Stimulated activated naive CD4-positive, alpha-beta T cell (primary cell): ENCODE measurements at places on chromosomes 3 and 15.

- DNase-seq = no peak
These were observed at the start of gene MYLK for GRCh38 chr3:123884203-123884831. MYLK (minus strand) TSS chr3:123884332; CDS start chr3:123793841, 90,491 bp downstream.

DNA sequence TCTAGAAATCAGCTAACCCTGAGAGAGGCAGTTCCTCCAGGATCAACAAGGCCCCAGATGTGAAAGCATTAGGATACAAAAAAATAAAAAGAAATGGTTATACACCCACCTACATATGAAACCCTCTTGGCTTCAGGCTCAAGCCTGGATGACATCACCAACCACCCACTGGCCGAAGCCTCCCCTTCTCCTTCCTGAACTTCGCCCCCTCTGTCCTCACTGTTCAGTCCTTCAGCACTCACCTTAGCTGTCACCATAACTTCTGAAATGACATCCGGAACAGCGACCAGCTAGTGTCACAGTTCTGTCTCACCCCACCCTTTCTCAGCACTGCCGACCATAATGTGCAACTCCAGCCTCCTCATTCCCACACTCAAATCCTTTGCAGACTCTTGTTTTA is 98.7 kb downstream of the PLCH1 start:
- DNase-seq = no peak

GRCh38 chr15:39820050-39820602 is 37.5 kb upstream of the FSIP1 start:
- DNase-seq = no peak

- DNase-seq = no peak
These were observed 32.0 kb downstream of the TM4SF4 start for GRCh38 chr3:149506540-149506939.

DNA sequence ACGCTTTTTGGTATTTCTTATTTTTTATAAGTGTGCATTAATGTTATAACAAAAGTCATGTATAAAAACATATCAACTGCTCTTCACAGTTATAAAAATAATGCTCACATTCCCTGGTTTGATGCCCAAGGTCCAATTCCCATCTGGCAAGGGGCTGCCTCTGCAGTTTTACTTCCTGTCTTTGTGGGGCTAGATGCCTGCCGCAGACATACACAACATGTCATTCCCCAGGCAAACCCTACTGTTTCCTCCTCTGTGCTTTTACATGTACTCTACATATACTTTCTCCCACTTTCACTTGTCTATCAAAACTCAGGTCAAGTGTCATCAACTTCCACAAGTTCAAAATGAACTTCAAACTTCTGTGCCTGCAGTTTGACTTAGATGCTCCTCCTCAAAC is 60.5 kb upstream of the ETV5 start:
- DNase-seq = no peak

DNA sequence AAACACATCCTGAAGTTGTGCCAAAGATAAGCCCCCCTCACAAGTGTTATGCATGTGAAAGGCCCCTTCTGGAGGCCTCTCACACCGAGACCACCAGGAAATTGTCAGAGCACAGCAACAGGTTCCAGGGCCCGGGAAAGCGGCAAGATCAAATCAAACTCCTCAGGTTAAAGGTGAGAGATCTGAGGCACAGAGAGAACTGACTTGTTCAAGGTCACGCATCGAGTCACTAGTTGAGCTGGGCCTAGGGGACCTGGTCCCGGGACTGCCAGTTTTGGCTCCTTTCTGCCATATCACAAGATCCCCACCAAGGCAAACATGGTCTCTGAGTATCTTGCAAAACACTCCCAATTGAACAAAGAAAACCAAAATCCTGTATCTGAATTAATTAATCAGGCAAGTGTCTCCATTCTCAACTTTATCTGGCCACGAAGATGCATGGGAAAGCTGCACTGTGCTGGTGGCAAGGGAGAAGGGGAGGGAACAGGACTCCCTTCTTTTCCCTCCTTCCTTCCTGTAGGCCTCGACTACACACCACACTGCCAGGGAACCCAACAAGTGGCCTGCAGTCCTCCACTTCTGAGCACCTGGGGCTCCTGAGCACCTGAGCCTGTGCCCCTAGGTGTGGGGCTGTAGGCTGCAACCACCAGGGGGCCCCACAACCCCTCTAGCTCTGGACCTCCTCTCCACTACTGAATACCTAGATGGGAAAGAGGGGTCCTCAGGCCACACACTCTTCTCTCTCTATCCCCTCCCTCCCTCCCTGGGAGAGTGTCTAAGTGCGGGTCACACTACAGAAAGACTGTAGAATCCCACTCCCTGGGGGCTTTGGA is 37.3 kb downstream of the ANP32A start:
- peak; percentile 17 for DNase-seq

DNA sequence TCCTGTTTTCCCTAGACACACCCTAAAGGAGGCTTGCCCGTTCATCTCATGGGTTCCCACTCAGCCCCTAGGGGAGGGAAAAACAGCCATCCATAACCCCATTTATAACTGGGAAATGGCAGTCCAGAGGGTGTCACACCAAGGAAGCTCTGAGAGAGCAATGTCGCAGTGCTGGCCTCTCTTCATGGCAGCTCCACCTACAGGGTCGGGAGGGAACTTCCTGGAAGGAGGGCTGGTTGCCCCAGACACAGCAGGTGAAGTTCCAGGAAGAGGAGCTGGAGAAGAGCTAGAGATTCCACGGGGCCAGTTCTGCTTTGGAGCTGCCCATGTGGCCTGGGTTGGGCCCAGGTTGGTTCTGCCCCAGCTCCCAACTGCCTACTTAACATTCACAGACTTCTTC is 22.3 kb upstream of the LINGO1 start:
- DNase-seq = no peak

GRCh38 chr3:124601190-124601589 is 129.1 kb upstream of the UMPS start:
- no peak for DNase-seq

DNA sequence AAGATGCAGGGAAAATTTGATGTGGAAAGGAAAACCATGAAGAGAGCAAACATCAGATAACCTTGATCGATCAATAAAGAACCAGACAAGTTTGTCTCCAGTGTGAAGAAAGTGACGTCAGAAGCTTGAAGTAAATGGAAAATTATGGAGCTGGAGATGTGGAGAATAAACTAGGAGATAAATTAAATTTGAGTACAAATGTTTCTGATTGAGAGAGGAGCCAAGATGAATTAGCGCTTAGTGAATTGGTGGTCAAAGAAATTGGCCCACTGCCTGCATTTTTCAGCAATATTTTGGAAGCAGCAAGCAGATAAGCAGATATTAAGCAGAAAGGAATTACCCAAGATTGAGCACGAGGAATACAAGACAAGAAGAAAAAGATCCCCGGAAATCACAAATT is 567.3 kb upstream of the ZNF385D start:
- no peak for DNase-seq

- DNase-seq = peak; percentile 9
These were observed 242.9 kb upstream of the BHLHE40 start for GRCh38 chr3:4736284-4736861.

- no peak for DNase-seq
These were observed 19.7 kb downstream of the SSR3 start for GRCh38 chr3:156535162-156535627.

DNA sequence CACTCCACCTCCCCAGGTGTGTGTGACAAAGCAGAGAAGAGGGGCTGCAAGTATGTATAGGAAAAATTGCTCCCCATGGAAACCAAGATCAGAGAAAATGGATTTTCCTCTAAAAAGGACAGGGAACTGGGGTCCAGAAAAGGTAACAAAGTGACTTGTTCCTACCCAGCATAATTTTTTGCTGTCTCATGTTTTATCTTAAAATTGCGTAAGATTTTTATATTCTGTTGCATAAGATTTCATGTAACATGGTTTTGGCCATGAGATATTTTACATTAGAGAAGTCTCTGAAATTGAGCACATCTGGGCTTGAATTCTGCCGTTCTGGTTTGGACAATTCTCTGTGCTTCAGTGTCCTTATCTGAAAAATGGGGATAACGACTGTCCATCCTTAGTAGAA is 335.7 kb upstream of the RORA start:
- DNase-seq = no peak

- DNase-seq = peak; percentile 73
These were observed 152.9 kb downstream of the TPRG1 start for GRCh38 chr3:189324538-189325138.

DNA sequence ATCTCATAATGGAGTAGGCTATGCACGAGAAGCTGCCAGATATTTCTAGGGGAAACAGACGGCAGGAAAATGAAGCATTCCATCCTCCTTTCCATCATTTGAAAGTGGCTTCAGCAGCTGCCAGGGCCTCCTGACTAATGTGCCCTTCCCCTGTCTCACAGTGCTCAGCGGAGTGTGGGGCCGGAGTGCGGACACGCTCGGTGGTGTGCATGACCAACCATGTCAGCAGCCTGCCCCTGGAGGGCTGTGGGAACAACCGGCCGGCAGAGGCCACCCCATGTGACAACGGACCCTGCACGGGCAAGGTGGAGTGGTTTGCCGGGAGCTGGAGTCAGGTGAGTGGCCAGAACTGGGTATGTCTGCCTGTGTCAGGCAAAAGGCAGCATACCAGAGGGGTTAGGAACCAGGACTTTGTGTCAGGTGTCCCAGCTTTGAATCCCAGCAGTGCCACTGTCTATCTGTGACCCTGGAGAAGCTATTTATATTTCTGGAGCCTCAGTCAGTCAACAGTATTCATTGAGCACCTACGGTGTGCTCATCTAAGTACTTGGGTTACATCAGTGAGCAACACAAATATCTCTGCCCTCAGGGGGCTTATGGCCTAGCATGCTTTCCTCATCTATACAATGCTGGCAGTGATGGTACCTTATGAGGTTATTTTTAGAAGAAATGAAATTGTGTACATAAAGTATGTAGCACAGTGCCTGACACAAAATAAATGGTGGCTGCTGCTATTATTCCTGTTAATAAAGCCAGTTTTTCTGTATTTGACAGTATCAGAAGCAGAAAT is 52.4 kb upstream of the NR2E3 start:
- DNase-seq = no peak

GRCh38 chr3:151675858-151676615 is 57.7 kb upstream of the AADACL2 start:
- DNase-seq = no peak

DNA sequence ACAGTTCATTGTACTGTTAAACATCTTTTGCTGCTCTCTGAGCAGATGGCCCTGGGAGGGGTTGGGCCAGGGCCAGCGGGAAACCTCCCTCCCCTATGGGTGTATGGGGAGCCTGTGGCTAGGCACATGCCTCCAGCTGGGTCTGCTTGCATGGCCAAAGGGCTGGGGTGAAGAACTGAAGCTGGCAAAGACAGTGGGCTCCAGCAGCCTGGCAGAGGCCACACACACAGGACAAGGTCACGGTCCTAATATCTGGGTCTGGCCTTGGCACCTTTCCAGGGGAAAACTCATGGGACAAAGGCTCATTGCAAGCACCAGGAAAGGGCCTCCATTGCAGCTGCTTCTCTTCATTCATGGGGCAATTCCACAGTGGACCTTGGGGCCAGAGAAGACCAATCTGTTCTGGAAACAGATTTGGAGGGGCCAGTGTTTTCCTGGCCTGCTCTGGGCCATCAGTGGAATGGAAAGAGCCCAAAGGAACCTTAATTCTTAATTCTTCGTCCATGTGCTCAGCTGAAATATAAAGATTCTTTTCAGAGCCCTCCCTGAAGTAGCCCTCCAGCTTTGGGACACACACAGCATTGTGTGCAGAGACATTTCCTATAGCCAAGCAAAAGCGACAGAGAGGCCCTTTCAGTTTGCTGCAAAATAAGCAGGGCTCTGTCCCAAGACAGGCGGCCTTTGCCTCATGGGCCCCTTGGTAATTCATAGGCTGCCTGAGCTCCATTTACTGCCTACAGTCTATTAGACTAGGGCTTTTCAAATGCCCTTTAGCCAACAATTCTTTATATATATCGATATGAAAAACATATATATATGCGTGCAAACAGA is 11.3 kb upstream of the LIMD1 start:
- DNase-seq = no peak

DNA sequence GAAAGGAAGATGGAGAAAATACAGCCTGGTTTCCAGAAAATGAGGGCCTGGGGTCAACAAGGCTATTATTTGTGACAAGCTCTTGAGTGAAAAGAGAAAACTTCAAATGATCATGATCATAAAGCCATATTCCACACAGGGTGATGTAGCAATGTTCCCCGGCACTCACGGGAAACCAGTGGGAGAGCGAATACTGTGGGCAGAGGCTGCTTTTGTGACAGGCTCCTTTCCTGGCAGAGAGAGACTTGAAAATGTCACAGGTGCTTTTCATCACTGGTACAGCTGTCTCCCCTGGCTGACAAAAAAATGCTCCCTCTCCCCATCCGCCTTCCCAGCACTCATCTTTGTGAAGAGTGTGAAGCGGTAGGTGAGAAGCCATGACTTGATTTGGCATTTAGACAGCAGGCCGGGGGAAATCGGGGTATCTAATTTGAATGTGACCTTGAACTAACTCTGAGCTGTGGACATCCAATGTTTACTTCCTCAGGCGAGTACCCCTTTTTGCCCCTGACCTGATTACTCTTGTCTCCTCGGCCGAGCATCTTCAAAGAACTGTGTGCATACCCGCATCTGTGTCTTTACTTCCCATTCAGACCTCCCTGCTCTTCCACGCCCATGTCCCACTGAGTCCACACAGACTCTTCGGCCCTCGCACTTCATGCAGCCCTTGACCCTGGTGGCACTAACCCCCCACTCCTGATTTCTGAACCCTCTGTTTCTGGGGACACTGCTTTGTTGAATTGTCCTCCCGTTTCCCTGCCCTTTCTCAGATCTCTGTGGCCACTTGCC is 23.2 kb downstream of the CA12 start:
- DNase-seq = no peak

GRCh38 chr3:113205481-113205880 is 5.9 kb upstream of the BOC start:
- DNase-seq = no peak

- DNase-seq = no peak
These were observed 28.5 kb downstream of the PLXNA1 start for GRCh38 chr3:127011270-127011992.

- no peak for DNase-seq
These were observed 176.9 kb downstream of the APBA2 start for GRCh38 chr15:29062626-29063025.

- no peak for DNase-seq
These were observed 5.5 kb upstream of the ACAP2 start for GRCh38 chr3:195448205-195448875.

DNA sequence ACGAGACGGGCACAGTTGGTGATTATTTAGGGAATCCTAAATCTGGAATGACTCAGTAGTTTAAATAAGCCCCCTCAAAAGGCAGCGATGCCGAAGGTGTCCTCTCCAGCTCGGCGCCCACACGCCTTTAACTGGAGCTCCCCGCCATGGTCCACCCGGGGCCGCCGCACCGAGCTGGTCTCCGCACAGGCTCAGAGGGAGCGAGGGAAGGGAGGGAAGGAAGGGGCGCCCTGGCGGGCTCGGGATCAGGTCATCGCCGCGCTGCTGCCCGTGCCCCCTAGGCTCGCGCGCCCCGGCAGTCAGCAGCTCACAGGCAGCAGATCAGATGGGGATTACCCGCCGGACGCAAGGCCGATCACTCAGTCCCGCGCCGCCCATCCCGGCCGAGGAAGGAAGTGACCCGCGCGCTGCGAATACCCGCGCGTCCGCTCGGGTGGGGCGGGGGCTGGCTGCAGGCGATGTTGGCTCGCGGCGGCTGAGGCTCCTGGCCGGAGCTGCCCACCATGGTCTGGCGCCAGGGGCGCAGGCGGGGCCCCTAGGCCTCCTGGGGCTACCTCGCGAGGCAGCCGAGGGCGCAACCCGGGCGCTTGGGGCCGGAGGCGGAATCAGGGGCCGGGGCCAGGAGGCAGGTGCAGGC is 318.0 kb downstream of the FGF12 start:
- no peak for DNase-seq
